ENCODE measurements at places on chromosomes 5 and 9. TPM values are rescaled to one million over a fixed set of nuclear protein-coding genes. Genes with fewer than 3 reads are reported as not detected.
A peak's percentile ranks its signal among the peaks of the same experiment; 100 is the strongest.

DNA sequence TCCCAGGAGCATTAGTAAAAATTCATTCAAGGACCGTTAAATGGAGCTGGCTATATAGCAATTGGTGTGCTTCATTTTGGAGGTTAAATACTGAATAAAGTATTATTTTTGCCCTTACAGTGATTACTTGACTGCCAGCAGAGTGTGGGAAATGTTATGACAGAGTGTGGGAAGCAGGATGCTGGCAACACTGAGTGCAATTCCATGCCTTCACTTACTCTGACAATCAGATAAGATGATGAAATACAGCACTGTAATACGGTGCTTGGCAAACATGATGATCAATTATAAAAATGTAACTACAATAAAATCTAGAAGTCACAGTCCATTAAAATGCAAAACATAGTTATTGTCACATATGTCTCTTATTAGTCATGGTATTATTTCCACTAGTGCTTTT lies 651.3 kb downstream of the PTPRD start:
- no peak for DNase-seq

GRCh38 chr9:116174347-116174746 lies 20.8 kb downstream of the PAPPA start:
- no peak for DNase-seq

GRCh38 chr5:171852255-171852681 lies 66.7 kb downstream of the SMIM23 start:
- DNase-seq = no peak

DNA sequence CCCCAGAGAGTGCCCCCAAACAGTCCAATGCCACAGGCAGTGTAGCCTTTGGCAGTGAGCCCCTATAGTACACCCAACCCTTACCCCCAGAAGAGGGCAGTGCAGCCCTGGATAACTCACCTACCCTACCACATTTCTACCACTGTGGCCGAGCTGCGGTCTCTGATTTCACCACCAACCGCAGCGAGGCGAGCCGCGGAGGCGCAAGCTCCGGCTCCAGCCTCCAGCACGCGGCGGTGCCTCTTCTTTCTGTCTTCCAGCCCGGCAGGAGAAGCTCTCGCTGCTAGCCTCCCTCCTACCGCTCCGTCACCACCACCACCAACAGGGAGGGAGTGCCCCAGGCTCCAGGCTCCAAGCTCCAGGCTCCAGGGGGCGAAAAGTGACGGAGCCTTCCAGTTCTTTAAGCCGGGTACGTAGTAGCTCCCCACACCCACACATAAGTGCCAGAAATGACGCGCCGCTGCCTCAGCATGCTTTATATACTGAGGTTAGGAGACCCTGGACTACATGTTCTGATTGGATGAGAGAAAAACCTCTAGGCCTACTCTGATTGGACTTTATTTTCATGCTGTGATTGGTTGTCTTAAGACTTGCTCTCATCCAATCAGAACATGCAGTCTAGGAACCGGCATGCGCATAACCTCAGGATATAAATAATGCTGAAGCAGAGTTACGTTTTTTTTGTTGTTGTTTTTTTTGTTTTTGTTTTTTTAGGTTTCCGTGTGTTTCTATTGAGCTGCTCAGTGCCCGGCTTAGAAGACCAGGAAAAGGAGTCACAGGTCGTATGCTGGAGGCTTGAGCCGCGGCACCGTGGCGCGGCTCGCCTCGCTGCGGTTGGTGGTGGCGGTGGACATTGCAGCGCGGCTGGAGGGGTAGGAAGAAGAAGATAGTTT lies at the start of gene PCAT7:
Gene PCAT7, plus strand, starts transcription at position 645 of the 893 bp plus-strand sequence.
- DNase-seq = peak; percentile 86

DNA sequence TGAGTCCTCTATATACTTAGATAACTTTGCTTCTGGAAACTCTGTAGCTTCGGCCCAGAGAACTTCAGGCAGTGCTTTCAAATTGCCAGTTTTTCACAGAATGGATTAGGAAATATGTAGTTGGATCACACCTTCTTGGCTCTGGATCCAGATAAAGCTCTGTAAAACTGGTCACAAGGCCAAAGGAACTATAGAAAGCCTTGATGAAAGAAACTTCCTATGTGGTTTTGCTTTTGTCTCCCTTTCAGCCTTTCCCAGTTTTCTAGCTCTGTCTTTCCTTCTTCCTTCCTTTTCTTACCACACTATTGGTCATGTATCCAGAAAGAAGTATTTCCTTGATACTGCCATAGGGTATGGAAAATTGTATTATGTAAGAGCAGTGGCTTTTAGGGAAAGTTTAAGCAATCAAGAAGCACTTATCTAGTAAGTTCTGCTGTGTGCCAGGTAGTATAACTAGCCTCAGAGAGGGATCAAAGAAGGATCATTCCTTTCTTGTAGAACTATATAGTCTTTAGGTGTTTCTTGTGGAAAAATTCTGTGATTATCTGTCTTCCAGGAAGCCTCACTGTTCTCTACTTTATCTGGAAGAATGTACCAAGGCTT lies 6.3 kb downstream of the GPR21 start:
- DNase-seq = no peak

- no peak for DNase-seq
Measured at GRCh38 chr9:101005246-101005645, 23.3 kb upstream of the PLPPR1 start.

DNA sequence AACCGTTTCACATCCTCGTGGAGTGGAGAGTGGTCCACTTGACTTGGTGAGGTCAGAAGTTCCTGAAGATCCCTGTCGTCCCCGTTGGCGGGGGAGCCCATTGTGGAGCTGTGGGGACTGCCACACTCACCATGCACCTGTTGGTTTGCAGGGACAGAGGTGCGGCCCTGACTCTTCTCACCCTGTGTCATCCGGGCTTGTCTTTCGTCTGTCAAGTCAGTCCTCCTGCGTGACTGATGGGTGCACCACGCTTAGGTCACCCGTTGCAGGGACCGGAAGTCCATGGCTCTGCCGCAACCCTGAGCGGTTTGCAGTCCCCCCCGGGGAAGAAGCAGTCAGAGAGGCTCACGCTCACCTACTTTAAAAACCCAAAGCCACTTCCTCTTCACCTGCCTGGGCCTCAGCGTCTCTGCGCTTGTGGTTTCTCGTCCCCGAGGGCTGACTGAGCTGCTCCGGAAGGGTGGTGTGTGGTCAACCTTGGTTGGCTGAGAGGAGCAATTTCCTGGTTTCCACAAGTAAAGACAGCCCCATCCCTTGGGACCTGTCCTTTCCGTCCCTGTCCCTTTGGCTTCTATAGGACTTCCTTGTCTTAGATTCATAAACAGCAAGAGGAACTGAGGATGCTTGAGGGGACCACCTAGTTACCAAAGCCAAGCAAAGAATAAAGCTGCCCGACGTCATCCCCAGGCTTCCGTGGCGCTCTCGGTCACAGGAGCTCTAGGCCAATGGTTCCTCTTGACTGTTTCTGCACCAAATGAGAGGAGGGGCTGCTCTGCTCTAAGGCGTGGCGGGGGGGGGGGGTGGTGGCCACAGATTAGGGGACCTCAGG lies 53.2 kb downstream of the USP20 start:
- no peak for DNase-seq

GRCh38 chr5:173385832-173386360 lies 57.7 kb upstream of the STC2 start:
- no peak for DNase-seq

- no peak for DNase-seq
Measured at GRCh38 chr9:115615821-115616665, 498.1 kb upstream of the TNC start.

GRCh38 chr9:3807601-3808000 lies 281.8 kb upstream of the RFX3 start:
- no peak for DNase-seq

- no peak for DNase-seq
Measured at GRCh38 chr5:114360357-114360756, 1.5 kb upstream of the KCNN2 start.

PCDHB9 gene
- 0.90 TPM for total RNA-seq

EQTN gene
- not detected for total RNA-seq

GRCh38 chr9:123432331-123433236 lies 76.6 kb downstream of the CRB2 start:
- no peak for DNase-seq

- no peak for DNase-seq
Measured at GRCh38 chr9:91425271-91425670, 1.6 kb upstream of the NFIL3 start.

GRCh38 chr5:61617995-61618525 lies 286.0 kb downstream of the ZSWIM6 start:
- peak; percentile 43 for DNase-seq

PCDHA4 gene
- total RNA-seq = 0.67 TPM

GRCh38 chr9:84139296-84140070 lies 158.9 kb downstream of the RMI1 start:
- DNase-seq = no peak

DNA sequence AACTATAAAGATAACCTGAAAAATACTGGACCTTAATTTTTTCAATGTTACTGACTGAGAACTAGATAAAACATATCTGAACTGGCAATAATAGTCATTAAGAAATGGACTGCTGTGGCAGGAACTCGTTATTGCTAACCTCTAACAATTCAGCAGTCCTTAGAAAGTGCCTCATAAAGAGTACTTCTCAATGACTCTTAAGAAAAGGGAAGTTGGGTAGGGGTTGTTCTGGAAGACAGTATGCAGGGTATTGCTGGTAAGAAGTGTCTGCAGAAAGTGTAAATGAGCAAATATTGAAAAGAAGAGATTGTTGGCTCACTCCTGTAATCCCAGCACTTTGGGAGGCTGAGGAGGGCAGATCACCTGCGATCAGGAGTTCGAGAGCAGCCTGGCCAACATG lies 27.9 kb downstream of the FOXD1 start:
- no peak for DNase-seq
